ENCODE measurements at places on chromosomes 12 and 14.

DNA sequence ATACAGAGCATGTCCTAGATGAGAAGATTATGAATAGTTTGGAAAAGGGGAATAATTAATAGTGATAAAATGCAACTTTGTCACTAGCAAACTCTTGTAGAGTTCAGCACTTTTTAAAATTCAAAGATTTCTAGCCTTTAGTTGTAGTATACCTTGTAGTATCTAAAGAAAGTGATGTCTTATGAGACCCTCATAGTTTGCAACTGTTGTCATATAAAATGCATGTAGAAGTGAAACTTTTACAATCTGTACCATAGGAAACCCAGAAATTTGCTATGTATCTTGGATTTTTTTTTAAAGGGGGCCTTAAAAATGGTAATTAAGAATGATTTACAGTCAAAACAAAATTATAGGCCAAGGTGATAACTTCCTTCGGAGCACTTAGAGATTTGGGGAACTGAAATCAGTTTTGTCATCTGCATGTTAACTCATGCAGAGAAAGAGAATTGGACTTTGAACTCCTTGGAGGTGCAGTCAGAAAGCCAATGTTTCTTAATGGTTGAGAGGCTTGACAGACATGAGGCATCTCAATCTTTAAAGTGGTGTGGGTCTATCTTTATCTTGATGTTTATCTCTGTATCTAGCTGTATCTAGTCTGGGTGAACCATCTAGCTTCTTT is 1.3 kb downstream of the LRRK2 start:
- DNase-seq, result no peak

GRCh38 chr12:55712700-55713415 is 3.0 kb upstream of the BLOC1S1 start:
- no peak for DNase-seq

- no peak for DNase-seq
These were observed 24.3 kb downstream of the UBR7 start for GRCh38 chr14:93231129-93231979.

DNA sequence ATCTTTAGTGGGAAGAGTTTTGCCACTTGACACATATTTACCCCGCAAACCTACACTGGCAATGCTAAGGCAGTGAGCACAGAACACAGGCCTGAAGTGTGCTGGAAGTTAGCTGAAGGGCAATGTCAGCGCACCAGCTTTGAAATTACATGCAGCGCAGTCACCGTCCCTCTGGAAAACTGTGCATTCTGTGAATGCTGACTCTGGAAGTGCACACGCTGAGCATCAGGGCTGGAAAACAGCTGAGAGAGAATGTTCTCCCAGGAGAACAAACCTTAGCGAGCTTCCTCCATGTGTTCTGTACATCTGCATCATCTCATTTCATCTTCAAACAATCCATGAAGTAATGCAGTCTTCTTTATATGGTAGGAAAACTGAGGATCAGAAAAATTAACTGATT is 448.2 kb downstream of the NRXN3 start:
- no peak for DNase-seq

GRCh38 chr12:83759906-83760305 is 1073.2 kb downstream of the TMTC2 start:
- no peak for DNase-seq

DNA sequence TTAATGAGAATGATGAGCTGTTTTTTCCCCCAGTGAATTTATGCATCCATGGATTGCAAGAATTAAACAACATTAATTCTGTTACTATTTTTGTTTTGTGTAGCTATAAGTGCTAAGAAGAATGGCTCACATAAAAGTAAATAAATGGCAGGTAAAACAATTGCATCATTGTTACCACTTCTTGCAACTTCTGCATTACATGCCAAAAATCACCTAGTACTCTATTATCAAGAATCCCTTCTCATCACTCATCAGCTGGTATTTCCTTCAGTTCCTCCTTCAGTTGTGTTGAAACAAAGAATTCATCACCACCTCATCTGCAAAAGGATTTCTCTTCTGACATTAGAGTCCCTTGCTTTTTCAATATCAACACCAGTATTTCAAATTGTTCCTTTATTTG is 773 bp downstream of the A2M start:
- DNase-seq, result no peak

GRCh38 chr12:16076557-16076956 is 165.4 kb downstream of the DERA start:
- DNase-seq, result peak; percentile 32

DNA sequence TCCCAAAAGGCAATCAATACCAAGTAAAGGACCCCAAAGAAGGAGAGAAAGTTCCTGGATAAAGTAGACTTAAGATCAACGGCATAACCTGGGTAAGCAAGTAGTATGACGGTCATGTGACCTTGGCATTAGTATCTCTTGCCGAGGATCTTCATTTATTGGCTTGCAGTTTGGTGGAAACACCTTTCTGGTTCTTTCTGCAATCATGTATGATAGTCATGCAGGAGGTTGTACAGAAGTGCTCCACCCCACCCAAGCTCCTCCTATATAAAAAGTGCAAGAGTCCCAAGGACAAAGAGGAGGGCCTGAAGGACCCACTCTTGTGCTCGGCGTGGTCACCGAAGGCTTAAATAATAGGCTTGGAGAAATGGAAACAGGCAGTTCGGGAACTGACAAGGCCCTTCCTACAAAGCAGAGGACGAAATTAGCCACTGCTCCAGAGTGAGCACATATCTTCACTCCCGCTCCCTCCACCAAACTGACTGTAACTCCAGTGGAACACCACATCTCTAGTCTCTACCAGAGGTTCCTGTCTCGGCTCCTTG is 750 bp downstream of the CS start:
- no peak for DNase-seq

- no peak for DNase-seq
These were observed 54.7 kb downstream of the ATG14 start for GRCh38 chr14:55356913-55357312.

GRCh38 chr14:80304125-80304766 is 92.9 kb upstream of the DIO2 start:
- DNase-seq, result no peak

- DNase-seq, result no peak
These were observed 7.3 kb downstream of the JAG2 start for GRCh38 chr14:105161309-105161708.
